ENCODE measurements at places on chromosomes 4 and X.

DNA sequence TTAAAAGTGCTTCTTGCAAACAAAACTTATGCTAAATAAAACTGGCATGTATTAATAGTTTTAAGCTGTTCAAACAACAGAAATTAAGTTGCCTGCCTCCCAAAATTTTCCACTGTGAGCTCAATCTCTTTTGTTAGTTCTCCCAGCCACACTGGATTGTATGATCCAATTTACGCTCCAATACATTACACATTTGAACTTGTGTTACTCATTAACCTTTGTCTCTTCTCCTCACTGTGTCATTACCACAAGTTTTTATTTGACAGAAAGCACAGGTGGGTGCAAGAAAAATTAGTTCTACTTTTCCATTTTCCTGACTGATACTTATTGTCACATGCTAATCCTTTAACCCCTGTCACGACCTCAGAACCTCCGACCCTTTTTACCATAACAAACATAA is 55.5 kb downstream of the SHISA3 start:
- no peak for DNase-seq

- no peak for DNase-seq
Observed at GRCh38 chr4:105709081-105709450, 482 bp downstream of the GSTCD start.

- DNase-seq, result no peak
Observed at GRCh38 chrX:40310016-40310415, 212.3 kb upstream of the BCOR start.

DNA sequence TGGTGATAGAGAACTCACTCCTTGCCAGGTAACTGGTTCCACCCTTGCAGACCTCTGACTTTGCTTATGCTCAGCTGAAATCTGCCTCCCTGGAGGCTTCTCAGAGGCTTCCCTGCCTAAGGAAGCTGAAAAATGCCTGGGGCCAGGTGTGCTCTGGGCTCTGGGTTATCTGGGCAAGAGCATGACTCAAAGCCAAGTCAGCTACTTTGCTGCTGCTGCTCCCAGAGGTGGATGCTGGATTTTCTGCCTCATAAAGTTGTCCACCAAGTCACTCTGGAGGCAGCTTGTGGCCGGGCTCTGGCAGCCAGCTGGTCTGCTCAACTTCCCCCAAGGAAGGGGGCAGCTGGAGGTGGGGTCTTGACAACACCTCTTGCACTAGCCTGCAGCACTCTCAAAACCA is 132.7 kb downstream of the PJA1 start:
- no peak for DNase-seq

Data from stimulated activated CD4-positive, alpha-beta T cell treated with anti-CD3 and anti-CD28 coated beads, Interleukin-1b, Interleukin-23, amount 100 ng/mL, for 1 hour (primary cell).